A549 treated with CpdA at 1 μM for 4 hours (cell line): ENCODE measurements at places on chromosomes 11 and 22. TPM values are rescaled to one million over a fixed set of nuclear protein-coding genes. Genes with fewer than 3 reads are reported as not detected.

Gene GDPD4
- total RNA-seq: not detected in 5 replicates

Gene SPDYC
- total RNA-seq: not detected in 5 replicates

Gene MRGPRX4
- total RNA-seq: not detected in 5 replicates

Gene PIK3IP1
- total RNA-seq: 1.2 to 1.9 TPM (median 1.3 TPM) in 5 replicates
